ENCODE measurements at places on chromosomes 1 and 21.
A peak's percentile ranks its signal among the peaks of the same experiment; 100 is the strongest.

DNA sequence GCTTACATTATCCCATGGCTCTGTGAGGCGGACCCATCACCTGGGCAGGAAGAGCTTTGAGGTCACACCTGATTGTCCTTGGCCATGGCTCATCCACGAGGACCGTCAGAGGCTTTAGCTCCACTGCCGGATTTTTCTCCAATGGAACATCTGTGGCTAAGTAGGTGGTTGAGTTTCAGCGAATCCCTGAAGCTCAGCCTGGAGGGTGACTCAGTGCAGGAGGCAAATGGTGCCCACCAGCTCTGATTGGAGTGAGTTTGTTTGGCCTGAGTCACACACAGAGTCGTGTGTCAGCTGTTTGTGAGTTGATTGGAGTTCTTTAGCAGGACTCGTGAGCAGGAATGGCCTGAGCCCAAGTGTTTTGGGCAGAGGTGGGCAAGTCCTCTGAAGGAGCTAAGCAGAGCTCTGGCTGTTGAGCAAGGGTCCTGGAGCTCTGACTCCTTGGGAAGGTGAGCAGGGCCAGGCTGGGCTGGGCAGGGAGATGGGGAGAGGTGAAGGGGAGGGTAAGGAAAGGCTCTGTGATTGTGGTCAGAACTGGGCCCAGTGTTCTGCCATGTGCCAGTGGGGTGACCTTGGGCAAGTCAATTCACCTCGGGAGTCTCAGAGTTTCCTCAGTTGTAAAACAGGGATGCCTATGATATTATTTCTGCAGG is 2.0 kb downstream of the SLC6A17 start:
- no peak for DNase-seq

GRCh38 chr1:204991342-204991844 is 51.6 kb upstream of the CNTN2 start:
- DNase-seq, result no peak

DNA sequence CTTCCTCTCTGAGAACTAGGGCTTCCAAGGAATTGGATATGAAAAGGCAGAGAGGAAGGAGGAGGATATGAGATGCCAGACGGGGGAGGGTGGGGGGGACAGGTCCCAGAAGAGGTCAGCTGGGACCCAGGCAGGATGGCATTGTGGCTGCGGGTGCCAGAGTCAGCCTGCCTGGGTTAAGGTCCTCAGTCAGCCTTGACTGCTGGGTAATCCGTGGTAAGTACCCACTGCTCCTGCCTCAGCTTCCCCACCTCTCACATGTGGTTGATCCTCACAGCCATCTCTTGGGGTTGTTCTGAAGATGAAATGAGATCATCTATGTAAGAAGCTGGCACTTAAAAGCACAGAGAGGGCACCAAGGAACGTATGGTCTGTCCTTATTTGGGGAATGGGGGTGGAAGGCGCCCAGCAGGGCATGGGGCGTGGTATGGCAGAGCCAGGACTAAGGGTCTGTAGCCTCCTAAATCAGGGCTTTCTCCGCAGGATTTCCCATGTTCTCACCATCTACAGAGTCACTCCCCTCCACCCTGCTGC is 23.8 kb downstream of the ELF3 start:
- DNase-seq, result no peak

DNA sequence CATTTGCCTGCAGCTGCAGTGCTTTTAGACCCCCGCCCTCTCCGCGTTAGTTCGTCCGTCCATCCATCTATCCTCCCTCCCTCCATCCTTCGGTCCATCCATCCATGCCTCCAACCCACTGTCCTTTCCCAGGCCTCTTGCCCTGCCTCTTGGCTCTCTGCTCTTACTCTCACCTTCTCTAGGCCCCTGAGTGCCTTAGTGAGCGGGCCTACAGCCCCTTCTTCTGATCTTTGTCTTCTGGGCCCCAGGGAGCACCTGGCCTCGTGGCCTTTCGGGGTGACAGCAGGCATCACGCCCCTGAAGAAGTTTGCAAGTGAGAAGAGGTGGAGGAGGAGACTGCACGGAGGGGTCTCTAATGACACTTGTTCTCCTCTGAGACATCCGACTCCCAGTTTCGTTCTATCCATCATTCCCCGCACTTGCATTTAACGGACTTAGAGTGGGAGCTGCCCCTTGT is 842 bp downstream of the ATXN7L2 start:
- DNase-seq, result no peak

DNA sequence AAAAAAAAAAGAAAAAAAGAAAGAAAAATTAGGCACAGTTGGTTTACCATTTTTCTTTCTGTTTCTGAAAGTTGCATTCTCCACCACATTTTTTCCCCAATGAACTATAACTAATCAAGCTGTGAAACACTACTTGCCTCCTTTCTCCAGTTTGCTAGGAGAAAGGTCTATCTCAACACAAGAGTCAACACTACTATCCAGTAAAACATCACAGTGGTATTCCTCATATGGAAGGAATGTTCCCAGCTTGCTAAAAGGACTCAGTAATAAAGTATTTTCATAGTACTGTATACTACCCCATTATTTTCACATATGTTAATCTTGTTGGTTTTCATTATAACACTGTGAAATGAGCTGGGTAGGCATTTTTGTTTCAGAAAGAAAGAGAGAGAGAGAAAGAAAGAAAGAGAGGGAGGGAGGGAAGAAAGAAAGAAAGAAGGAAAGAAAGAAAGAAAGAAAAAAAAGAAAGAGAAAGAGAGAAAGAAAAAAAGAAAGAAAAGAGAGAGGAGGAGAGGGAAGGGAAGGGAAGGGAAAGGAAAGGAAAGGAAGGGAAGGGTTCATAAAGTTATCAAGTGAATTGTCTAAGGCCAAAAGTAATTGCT is 7.9 kb downstream of the PTGER3 start:
- DNase-seq, result no peak

DNA sequence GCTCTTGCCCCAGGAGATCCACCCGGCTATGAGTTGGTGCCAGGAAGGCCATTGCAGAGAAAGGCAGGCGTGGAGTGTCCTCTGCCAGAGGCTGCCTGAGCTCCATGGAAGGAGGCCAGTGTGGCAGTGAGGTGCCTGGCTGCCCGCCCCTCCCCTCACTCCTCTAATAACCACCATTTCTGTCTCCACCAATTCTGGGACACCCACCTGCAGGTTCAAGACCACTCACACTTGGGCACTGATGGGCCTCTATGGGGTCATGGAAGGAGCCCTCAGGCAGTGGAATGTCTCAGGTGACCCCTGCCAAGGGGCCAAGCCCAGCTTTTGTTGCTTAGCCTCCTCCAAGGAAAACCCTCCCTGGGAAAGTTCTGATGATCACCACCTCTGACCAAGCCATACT is 731.6 kb downstream of the MATN1 start:
- no peak for DNase-seq

- no peak for DNase-seq
These were observed 91.6 kb downstream of the GLUL start for GRCh38 chr1:182299728-182300616.

DNA sequence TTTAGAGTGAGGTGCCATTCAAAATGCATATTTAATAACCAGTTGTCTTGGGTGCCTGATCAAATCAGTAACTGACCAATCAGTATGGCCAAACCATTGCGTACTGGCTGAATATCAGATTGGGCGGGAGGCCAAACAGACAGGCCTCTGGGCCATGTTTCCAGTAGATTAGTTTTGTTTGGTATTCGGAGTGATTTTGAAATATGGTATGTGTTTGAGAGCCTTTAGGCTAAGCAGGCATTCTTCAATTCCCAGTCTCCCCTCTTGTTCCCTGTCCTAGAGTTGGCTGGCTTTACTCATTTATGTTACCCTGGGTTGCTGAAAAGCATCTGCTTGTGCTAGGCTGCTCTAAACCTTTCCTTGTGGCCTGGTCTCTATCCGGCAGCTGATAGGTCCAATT is 80.1 kb downstream of the BACH1 start:
- no peak for DNase-seq

DNA sequence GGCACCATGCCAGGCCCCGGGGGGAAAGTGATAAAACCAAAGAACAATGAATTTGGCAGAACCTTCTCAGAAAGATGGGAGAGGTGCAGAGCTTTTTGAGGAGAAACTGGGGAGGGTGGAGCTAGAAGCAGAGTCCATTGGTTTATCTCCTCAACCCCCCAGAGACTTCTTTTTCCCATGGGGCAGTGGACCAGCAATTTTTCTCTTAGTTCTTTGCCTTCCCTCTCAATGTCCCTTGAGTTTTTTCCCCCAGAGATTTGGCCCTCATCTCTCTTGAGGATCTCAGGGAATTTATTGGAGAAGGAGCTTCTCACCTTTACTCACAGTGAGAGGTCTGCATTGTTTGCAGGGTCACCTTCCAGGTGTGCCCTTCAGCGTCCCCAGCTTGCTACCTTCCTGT is 5.3 kb upstream of the ARHGEF11 start:
- no peak for DNase-seq

DNA sequence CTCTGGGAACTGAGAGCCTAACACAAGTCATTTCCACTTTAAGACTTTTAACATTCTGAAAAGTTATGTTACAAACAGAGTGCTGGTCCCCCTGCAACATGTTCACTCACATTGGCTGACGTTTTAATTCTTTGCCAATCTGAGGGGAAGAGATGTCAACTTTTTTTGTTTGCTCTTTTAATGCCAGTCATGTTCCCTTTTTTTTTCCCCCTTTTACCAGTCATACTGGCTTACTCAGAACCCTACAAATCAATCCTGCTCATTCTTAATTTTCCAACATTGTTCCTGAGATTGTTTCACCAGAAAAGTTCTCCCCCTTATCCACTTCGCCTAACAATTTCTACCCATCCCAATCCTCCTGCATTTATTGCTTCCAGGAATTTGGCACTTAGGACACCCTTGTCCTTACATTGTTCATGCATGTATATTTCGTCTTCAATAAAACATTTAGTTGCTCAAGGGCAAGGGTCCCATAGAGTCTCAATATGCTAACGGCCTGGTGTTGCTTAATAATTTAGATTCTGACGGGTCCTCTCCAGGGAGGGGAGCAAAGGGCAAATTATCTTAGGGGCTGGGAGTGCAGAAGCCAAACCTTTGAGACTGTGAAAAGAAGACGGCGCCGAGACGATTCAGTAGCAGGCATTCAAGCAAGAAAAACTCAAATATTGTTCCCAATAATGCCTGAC is 624 bp upstream of the CR1L start:
- DNase-seq, result no peak

- no peak for DNase-seq
These were observed 5.7 kb downstream of the PIGR start for GRCh38 chr1:206940588-206940936.

- no peak for DNase-seq
These were observed 192.3 kb downstream of the ZNF326 start for GRCh38 chr1:90187323-90187585.

- no peak for DNase-seq
These were observed 18.1 kb upstream of the KCNAB2 start for GRCh38 chr1:6027591-6027990.

- DNase-seq, result no peak
These were observed 35.6 kb downstream of the HTR6 start for GRCh38 chr1:19700079-19700777.

DNA sequence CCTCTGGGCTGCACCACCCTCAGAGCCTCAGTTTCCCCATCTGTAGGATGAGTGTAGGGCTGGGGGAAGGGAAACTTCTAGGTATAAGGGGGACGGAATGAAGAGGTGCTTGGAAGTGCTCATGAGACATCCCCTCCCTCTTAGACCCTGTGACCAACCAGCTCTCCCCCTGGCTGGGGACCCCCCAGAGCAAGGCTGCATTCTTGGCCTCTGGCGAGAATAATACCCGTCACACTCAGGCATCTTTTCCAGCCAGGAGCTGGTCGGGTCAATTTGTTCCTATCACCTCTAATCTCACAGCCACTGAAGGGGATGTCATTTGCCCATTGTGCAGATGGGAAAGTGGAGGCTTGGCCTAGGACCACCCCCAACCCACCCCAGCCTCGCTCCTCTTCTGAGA is 443.0 kb downstream of the PTPRU start:
- DNase-seq, result no peak

DNA sequence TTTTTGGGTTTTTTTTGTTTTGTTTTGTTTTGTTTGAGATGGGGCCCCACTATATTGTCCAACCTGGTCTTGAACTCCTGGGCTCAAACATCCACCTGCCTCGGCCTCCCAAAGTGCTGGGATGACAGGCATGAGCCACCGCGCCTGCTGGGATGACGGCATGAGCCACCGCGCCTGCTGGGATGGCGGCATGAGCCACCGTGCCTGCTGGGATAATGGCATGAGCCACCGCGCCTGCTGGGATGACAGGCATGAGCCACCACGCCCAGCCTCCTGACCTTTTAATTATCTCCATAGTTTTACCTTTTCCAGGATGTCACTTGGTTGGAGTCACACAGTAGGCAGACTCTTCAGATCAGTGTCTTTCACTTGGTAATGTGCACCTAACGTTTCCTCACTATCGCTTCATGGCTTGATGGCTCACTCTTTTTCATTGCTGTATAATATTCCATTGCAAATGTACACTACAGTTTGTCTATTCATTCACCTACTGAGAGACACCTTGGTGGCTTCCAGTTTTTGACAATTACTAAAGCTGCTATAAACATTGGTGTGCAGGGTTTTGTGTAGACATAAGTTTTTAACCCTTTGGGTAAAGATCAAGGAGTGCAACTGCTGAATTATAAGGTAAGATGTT is 10.1 kb upstream of the PDXK start:
- DNase-seq, result no peak

DNA sequence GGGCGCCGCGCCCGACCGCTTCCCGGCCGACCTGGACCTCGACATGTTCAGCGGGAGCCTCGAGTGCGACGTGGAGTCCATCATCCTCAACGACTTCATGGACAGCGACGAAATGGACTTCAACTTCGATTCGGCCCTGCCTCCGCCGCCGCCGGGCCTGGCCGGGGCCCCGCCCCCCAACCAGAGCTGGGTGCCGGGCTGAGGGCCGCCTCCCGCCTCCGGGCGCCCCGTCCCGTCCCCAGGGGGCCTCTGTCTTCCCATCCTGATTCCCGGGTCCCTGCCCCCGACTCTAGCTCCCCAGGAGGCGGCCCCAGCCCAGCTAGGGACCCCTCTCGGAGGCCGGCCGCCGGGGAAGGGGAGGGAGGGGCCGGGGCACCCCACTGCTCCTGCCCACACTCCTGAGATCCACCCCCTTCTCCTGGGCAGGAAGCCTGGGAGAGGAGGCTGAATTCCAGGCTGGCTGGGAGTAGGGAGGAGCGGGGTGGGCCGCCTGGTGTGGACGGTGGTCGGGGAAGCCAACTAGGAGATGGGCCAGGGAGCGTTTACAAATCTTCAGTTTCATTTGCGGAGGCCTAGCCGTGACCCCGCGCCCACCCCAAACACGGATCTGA is 21.4 kb downstream of the FOXO6 start:
- DNase-seq, result peak; percentile 78

- no peak for DNase-seq
These were observed 7.2 kb downstream of the HLCS start for GRCh38 chr21:36959020-36959835.

GRCh38 chr1:151859891-151860293 is 6.4 kb upstream of the THEM5 start:
- no peak for DNase-seq

- no peak for DNase-seq
These were observed 430.6 kb downstream of the KIF26B start for GRCh38 chr1:245585252-245585959.
